Occipital lobe (tissue), 3 donors: ENCODE measurements at places on chromosomes 5 and 9.

GRCh38 chr9:137416563-137417151 is 6.3 kb downstream of the EXD3 start:
- DNase-seq, result no peak

DNA sequence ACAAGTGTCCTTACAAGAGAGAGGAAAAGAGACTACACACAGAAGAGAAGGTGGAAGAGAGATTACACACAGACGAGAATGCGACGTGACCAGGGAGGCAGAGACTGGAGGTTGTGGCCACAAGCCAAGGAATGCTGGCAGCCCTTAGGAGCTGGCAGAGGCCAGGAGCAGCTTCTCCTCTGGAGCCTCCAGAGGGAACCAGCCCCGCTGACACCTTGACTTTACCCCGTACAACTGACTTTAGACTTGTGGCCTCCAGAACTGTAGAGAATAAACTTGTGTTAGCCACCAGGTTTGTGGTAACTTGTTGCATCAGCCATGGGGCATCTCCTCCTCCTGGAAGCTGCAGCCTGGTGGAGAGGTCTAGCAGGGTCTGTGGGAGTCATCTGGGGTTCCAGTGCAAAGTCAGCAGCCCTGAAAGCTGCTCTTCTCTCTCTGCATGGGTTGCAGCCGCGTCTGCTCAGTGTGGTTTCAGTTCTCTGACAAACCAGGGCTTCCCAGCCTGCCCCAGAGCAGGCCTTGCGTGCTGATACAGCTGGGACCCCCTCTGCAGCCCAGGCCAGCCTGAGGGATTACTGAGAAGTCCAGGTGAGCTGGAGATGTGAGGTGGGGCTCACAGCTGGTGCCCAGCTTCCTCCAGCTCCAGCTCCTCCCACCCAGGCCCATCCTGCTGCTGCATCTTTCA is 30.8 kb upstream of the CNOT6 start:
- DNase-seq, result no peak

DNA sequence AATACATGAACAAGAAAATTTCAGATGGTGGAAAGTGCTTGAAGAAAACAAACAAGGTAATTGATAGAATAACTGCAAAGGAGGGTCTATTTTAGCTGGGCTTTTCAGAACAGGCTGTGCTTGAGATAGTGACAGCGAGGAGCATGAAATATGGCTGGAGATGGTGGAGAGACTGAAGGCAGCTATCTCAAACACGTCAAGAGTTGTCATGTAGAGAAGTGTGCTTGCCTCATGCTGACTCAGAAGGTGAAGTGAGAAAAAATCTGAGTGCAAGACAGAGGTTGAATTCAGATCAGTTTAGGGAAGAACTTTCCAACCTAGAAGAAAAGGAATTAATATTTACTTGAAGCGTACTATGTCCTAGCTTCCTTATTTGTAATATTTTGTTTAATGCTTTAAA is 115.5 kb upstream of the RANBP3L start:
- no peak for DNase-seq

DNA sequence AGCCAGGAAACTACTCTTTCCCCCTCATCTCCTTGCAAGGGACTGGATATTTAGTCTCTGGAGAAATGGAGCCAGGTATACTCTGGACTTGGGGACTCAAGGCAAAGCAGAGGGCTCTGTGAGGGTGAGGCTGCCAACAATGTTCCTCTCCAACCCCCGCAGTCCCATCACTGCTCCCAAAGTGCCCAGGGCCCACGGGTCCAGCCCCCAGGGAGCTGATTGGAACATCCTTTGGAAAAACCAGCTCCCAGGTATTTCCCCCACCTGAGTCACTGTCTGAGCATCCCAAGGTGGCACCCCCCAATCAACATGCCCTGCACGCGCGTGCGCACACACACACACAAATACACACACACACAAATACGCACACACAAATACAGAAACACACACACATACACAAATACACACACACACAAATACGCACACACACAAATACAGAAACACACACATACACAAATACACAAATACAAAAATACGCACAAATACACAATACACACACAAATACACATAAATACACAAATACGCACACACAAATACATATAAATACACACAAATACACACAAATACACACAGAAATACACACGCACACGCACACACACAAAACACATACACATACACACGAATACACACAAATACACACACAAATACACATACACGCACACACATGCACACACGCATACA is 137.4 kb downstream of the DAB2IP start:
- DNase-seq, result no peak

DNA sequence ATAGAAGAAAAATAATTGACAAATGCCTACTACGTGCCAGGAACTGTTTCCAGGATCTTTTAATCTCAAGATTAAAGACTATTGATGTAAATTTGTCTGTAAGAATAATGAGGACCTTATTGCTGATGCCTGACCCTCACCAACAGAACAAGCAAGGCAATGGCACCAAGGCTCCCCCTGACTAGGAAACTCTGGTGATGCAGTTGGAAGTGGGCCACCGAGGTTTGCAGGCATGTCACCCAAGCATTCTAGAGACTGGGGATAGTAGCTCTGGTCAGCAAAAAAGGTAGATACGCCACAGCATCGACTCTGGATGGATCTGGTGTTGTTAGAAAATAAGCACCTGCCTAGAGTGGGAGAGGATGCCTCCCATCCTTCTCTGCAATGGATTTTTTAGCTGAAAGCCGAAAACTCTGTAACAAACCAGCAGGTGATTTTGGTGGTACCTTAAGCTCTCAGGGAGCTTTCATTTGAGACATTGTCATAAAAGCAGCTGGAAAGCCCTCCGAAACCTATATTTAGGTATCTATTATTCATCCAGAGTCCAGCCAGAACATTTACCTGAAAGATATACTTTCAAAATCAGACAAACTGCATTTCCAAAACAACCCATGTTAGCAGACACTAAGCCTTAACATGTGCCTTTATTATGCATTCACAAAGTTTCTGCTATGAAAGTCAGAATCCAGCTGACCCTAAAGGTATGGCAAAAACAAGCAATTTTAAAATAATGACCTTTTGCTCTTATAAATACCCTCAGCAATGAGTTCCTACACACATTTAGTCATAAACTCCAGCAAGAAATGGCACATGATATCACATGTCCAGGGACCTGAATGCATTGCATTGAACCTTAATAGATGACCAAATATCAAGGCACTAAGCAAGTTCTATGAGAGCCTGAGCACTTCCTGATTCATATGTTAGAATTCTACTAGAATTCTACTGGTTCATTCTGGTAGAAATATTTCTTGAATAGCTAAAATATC is 308.4 kb downstream of the PDE4D start:
- DNase-seq, result peak; percentile 44

DNA sequence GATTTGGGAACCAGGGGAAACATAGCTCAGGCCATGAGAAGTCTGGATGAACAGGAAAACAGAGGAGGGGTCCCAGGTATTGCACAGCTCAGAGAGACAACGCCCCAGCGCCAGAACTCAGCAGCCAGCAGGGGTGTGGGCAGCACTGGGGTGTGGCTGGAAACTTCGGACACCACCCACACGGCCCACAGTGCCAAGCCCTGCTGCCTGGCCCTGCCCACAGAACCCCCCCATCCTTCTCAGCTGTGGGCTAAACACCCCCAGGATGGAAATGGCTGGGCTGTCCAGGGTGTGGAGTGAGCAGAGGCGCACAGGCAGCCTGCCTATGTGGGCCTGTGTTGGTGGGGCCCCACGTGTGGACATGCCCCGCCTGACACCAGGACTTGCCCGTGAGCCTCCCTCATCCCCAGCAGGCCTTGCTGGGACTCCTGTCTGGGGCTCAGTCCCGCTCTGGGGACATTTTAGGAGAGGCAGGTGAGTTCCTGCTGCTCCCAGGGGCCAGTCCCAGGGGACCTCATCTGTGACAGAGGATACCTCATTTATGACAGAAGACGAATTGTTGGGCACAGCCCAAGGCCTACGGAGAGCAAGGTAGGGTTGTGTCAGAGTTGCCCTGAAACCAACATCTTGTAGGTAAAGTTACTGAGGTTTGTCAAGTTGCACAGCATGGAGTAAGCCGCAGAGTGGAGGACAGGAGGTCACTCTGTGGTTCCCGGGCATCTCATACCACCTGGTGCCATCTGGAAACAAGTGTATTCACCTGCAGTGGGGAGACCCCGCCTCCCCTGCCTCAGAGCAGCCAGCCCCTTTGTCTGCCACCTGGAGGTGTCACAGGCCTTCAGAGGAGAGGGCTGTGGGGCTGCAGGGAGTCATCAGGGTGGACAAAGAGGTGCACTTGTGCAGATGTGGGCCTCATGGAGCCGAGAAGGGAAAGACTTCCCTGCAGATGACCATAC is 183.2 kb downstream of the AUH start:
- no peak for DNase-seq

- no peak for DNase-seq
These were observed 40.6 kb downstream of the JADE2 start for GRCh38 chr5:134565791-134566740.

DNA sequence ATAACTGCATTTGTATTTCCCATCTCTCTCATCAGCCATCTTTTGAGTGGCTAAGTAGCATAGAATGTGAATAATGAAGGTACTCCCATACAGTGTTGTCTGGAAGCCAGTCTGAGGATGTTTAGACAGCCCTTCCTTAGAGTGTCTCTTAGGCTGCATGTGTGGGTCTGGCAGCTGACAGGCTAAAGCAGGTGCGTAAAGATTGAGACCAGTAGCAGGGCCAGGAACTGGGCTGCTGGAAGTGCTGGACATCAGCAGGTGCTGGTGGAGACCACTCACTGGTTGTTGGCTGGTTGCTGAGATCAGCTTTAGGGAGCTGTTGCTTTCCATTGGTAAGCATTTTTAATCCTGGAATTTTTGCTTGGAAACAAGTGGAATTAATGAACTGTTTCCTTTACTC is 197.5 kb downstream of the PCSK5 start:
- DNase-seq, result no peak

DNA sequence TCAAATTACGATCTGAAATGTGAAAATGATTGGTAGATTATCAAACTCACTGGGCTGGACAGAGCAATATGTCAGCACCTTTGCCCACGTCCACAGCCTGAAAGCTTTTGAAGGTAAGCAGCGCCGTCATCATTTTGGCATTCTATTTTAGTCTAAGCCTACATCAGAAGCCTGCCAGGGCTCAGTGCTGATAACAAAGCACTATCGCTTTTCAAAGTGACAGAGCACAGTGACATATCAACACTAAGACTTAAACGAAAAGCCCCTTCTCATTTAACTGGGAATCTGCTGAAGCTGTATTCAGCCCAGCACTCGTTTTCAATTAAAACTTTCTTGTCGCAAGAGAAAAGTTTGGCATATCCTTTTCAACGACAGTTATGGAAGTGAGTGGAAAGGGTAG is 1076.3 kb downstream of the PTPRD start:
- DNase-seq, result no peak

- no peak for DNase-seq
These were observed 29.3 kb downstream of the PCDH1 start for GRCh38 chr5:141848744-141849414.

DNA sequence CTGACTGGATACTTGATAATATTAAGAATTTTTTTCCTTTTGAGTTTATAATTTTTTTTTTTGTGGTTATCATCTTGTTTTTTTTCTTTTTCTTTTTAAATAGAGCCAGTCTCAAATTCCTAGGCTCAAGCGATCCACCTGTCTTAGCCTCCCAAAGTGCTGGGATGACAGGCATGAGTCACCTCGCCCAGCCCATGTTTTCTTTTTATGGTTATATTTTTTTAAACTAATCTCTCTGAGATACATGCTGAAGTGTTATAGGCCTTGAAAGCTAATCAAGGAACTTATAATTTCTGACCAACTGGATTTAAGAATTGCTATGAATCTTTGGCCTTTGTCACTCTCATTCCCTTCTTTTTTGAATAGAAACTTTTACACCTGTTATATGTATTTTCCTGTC is 6.8 kb upstream of the AMACR start:
- DNase-seq, result no peak

DNA sequence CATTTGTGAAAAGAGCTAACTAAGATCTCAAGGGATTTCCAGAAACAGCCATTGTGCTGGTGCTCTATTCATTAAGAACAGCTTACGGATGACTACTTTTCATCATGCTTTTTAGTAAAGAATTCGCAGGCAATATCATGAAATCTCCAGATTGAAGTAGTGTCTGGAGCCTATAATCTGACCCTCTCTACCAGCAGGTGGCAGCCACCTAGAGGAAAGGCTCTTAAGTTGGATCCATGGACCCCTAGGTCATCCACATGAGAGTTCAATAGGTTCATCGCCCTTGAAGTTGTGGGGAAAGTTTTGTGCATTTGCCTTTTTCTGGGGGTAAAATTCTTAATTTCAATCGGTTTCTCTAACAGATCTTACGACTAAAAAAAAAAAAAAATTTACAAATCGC is 82.3 kb downstream of the SLC1A3 start:
- no peak for DNase-seq

DNA sequence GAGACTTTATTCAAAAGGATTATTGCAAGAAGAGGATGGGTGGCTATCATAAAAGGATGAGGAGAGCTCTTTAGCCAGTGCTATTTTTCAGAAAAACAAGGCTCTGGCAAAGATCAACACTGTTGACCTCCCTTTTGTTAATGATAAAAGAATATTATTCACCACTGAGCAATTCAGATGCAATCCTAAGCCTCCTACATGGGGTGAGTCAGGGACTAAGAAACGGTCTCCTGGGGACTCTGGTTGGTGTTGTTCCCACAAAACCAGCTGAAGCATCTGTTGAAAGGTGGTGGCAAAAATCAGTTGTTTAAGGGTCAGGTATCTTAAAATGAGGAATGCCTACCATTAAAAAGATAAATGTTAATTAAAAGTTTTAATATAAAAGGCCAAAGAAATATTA is 7.7 kb upstream of the GCNT1 start:
- no peak for DNase-seq

GRCh38 chr5:84301535-84301934 is 83.1 kb downstream of the EDIL3 start:
- DNase-seq, result no peak

DNA sequence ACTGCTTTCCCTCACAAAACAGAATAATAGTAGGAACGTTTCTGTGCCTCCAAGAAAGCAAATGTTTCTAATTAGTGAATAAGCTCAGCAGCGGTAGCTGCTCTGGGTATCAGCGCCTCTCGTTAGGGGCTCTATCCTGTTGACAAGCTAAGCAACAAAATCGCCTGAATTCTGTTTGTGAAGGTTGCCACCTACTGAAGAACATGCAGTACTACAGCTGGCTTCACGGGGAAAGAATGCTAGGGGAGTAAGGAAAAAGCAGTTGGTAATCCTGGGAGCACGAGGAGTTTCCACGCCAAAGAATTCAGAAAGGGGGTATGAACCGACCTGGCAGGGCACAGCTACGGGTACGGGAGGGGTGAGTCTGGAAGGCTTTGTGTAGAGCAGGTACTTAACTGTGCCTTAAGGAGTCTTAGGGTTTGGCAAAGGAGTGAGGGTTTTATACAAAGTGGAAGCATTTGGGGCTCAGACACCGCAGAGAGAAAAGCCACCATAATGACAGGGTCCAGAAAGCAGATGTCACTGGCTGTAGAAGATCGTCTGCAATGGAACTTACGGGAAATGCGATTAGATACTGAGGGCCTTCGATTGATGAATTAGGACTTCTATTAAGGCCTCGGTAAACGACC is 171.7 kb downstream of the TTC39B start:
- DNase-seq, result peak; percentile 55

DNA sequence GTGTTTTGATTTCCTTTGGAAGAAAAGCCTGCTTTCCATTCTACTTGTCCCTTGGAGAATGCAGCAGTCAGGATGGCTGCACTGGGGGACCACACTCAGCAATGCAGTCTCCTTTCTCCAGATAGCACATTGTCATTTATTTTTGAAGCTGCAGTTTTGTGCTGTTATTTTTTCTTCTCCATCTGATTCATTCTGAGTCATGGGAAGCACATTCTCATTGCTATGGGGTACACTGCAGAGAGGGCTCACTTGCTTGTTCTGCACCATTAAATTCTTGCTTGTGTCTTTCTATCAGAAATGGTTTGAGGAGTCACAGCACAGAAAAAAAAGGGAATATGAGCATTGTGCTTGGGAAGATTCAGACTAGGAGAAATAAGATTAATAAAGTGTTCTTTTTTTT is 39.7 kb upstream of the POC5 start:
- DNase-seq, result no peak
